Stimulated activated naive CD4-positive, alpha-beta T cell (primary cell): ENCODE measurements at places on chromosomes 3 and 15.

DNA sequence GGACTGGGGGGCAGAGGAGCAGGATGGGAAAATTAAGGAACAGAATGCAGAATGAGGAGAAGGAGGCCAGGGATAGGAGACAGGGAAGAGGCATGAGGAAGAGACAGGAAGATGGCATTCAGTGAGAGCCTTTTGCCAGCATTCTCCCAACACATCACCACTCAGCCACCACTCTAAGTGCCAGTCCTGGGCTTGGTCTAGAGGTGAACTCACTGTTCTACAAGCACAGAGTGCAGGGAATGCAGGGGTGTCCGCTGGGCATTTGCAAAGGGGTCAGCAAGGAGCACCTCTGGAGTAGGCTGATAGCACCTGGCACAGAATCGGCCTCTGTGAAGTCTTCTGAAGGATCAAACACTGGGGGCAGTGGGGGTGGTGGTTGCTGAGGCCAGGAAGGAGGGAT lies 14.6 kb upstream of the IGDCC3 start:
- DNase-seq: no peak

- no peak for DNase-seq
These were observed 54.2 kb upstream of the TSEN2 start for GRCh38 chr3:12430086-12430485.

- no peak for DNase-seq
These were observed 4.8 kb upstream of the TCF12 start for GRCh38 chr15:56913670-56914069.

- no peak for DNase-seq
These were observed 78.7 kb downstream of the ISG20 start for GRCh38 chr15:88717382-88718031.

GRCh38 chr3:156952011-156952410 lies 125.9 kb downstream of the LEKR1 start:
- DNase-seq: no peak

DNA sequence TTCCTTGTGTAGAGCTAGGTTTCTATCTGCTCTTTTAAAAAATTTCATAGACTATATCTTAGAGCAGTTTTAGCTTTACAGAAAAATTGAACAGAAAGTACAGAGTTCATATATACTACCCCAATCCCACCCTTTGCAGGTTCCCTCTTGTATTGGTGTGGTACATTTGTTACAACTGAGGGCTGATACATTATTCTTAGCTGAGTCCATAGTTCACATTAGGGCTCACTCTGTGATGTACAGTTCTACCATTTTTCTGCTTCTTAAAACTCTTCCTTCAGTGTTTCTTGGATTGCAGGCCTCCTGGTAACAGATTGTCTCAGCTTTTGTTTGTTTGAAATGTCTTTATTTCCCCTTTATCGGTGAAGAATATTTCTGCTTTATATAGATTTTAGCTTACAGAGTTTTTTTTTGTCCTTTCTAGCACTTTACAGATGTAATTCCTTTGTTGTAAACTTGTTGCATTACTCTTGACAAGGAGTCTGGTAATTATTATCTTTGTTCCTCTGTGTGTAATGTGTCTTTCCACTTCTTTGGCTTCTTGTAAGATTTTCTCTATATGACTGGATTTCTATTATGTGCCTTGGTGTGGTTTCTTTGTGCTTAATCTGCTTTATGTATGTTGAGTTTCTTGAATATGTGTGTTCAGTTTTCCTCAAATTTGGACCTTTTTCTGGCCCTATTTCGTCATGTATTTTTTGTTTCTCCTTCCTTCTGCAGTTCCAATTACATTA lies 25.3 kb downstream of the MEF2A start:
- DNase-seq: no peak

DNA sequence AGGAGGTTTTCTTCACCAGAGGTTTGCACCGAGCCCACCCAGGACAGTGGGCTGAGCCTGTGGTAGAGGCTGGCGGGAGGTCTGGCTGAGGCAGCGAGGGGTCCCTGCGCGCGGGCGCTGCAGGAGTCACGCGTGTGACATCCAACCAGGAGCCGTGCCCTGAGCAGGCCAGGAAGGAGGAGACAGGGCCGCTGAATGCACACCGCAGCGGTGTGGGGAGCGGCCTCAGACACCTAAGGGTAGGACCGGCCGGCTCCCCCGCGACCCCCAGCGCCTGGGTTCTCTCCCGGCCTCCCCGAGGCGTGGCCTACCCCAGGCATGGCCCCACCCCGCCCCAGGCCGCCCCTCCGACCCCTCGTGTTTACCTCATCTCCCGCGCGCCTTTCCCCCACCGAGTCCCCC lies 412 bp downstream of the SLC41A3 start:
- DNase-seq: peak; percentile 46

- DNase-seq: no peak
These were observed 452.6 kb downstream of the OCA2 start for GRCh38 chr15:27646531-27646930.

DNA sequence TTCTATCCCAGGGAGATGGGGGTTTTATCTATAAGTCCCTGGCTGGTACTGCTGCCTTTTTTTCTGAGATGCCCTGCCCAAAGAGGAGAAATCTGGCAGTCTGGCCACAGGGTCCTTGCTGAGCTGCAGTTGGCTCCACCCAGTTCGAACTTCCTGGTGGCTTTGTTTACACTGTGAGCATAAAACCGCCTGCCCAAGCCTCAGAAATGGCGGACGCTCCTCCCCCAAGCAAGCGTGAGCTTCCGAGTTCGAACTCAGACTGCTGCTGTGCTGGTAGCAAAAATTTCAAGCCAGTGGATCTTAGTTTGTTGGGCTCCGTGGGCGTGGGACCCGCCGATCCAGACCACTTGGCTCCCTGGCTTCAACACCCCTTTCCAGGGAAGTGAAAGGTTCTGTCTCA lies 126.8 kb upstream of the SUCLG2 start:
- DNase-seq: no peak

DNA sequence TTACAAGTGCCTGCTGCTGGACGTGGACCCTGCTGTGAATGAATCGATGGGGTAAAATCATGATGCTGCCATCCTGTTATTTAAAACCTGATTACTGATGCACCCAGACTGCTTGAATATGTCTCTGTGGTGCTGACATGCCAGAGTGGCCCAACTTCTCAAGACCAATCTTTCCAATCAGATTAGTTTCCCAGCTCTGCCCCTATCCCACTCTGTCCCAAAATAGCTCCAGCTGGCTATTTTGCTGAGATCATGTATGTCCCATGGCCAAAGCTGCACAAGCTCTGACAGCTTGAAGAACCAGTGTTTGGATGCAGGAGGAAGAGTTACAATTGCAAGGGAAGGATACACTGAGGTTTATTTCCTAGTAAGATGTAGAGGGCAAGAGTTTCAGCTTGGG lies 153.6 kb downstream of the TMEM108 start:
- no peak for DNase-seq

DNA sequence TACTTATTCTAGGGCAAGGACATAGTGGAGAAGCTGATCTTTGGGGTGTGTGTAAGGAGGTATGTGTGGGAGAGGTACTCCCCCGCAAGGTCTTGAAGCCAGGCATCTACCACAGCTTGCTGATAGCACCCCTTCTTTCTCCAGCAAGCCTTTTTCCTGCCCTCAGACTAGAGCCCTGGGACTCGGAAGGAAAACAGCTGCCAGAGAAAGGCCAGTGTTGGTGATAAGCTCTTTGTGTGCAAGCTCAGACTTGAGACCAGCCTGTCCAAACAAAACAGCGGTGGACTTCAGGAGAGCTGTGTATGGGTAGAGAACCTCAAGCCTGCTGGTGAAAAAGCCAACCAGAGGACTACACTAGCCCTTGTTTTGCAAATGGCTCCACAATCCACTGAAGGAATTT lies 1028.6 kb downstream of the MCTP2 start:
- no peak for DNase-seq

- no peak for DNase-seq
These were observed 18.3 kb downstream of the UBAP1L start for GRCh38 chr15:65096481-65097385.

GRCh38 chr3:158520433-158520832 lies 50.6 kb upstream of the MLF1 start:
- no peak for DNase-seq

DNA sequence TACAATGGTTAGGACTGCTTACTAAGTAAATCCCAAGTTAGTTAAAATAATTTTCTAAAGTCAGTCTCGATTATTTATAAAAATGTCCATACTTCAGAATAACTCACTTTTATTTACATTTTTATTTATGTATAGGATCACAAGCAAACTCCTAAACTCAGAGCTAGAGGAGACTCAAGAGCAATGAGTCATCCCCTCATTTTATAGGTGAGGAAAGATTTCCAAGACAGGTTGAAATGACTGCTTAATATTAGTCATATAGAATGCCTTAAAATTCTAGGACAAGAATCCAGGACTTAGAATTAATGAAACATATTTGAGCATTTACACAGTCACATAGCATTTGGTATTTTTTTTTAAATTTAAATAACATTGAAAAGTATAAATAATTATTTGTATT lies 983.8 kb downstream of the SI start:
- no peak for DNase-seq

GRCh38 chr3:175885231-175885766 lies 1026.2 kb downstream of the NAALADL2 start:
- DNase-seq: no peak

GRCh38 chr3:17573396-17573795 lies 169.0 kb downstream of the TBC1D5 start:
- DNase-seq: no peak

GRCh38 chr3:52834871-52835501 lies at the start of gene MUSTN1:
Gene MUSTN1 (minus strand): TSS chr3:52835019. CDS start chr3:52834948, 71 bp downstream.
- no peak for DNase-seq

DNA sequence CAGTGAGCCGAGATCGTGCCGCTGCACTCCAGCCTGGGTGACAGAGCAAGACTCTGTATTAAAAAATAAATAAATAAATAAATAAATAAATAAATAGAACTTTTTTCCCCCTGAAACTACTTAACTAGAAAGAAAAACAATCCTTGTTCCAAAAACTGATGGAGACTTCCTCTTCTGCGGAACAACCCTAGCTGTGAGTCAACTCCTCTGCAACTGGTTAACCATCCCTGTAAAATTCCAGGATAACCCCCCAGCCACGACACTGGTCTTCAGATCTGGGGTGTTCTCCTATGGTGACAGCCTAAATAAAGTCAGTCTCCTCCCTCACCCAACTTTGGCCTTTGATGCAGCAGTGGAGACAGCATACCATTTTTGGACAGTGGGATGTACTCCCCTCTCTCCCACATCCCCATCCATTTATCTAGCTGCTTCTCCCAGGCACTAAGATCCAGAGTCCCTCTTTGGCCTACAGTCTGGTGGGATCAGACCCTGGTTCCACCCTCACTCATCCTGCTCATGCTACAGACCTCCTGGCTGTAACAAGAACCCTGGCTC lies 352.6 kb downstream of the OCA2 start:
- DNase-seq: no peak

DNA sequence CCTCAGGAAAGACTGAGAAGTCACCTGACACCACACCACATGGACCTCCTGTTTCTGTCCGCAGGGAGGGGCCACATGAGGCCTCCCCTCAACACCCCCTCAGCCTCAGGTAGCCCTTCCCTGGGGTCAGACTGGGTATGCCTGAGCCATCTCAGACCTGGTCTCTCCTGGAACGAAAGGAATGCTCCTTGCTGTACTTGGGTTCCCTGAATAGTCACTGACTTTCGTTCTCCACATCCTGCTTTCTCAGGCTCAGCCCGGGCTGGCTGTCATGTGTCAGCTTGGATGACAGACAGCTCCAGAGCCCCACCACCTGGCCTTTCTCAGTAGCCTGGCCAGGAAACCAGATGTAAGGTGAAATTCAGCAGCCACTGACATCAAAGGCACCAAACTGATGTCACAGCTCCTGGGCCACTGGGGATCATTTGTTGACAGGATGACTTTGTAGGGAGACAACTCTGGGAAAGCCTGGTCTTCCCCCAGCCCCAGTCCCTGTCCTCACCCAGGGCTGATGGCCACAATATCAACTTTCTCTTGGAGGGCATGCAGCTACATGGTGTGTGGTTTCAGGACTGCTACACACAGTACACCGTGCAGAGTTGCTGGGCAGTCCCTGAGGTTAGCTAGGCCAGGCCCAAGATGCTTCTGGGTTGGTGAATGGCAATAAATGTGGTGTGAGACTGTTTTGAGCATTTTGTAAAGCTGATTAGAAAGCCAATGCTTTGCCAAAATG lies 141.4 kb upstream of the MRPS22 start:
- no peak for DNase-seq

- no peak for DNase-seq
These were observed 40.8 kb upstream of the PRR23E start for GRCh38 chr3:127151992-127152650.

DNA sequence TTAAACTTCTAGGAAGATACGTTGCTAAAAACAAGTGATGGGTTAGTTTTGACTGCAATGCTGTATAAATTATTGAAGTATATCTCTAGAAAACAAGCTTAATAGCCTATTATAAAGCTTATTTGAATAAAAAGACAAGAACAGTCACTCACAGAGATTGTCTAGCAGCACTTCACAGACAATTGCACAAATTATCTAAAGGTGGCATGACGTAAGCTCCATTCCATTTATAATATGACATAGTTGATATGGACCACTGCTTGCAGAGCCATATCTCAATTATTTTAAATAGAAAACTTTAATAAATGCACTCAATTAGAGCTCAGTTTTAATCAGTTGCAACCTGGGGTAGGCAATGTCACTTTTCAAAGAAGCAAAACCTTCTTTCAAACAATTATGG lies 319.9 kb upstream of the GBE1 start:
- DNase-seq: no peak

GRCh38 chr15:101185770-101186169 lies 66.1 kb downstream of the CHSY1 start:
- DNase-seq: no peak

GRCh38 chr15:40310001-40310959 lies 2.5 kb upstream of the PLCB2 start:
- DNase-seq: peak; percentile 11

GRCh38 chr3:117735481-117736101 lies 1026.0 kb downstream of the TUSC7 start:
- no peak for DNase-seq

DNA sequence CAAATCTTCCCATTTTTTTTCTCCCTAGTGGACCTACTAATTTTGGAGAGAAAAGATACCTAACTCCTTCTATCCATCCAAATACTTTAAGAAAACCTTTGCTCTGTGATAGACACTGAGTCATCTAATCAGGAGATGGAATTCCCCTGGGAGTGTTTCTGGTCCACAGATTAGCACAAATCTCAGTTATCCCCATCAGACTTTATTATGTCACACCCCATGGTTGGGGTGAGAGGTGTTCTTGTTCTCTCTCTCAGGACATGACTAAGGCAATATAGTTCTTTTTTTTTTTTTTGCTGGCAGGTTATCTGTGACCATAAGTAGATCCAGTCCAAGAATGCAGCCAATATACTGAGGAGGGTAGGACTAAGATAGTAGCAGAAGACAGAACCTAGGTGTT lies 15.8 kb downstream of the SLC9A9 start:
- no peak for DNase-seq

DNA sequence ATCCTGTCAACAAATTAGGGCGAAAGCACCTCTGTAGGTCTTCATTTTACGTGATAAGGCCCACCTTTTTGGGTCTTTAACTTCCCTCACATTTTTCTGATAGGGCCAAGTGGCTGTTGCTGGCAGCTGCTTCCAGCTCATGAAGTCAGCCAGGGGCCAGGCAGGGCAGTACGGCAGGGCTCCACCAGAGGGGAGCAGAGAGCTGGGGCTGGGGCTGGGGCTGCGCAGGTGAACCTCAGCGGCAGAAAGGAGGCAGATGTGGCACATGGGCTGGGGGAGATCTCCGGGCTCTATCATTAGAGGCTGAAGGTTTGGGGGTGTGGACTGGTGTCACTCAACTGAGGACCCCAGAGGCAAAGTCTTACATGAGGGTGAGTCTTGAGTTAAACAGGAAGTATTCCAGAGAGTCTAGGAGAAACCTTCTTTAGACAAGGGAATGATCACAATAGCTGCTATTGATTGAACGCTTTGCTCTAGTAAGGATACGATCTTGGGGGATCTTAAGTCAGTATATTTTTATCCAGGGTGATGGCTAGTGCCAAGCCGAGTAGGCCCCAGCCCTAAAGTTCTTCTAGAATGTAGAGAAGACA lies 62.8 kb upstream of the MEX3B start:
- peak; percentile 54 for DNase-seq
